ENCODE measurements at places on chromosomes 12 and 14. TPM values are rescaled to one million over a fixed set of nuclear protein-coding genes. Genes with fewer than 3 reads are reported as not detected.

OR4E2 gene
- total RNA-seq, result not detected

AP4S1 gene
- 8.7 TPM for total RNA-seq

DNA sequence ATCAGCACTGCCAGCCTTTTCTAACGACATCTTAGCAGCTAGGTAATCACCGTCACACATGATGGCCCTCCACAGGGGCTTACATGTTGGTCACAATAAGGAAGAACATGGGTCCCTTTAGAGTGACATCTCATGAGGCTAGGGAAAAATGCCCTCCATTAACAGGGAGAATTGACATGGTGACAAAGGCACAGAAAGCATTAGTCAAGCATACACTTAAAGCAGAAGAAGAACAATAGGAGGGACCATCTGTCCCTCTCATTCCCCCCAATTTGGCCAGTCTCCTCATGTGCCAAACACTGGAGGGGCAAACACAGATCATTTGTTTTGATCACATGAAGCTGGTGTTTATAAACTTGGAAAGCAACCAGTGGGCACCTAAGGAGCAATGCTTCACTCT is 78.0 kb downstream of the GRIP1 start:
- no peak for DNase-seq
- H3K27ac ChIP-seq, result no peak overlapping the region
- 0 out of 2 replicates have a peak, but pooled peaks cover 15% of the 10 kb centered on the region for H3K27me3 ChIP-seq
- no peaks in the 10 kb centered on the region for H3K4me1 ChIP-seq

DNA sequence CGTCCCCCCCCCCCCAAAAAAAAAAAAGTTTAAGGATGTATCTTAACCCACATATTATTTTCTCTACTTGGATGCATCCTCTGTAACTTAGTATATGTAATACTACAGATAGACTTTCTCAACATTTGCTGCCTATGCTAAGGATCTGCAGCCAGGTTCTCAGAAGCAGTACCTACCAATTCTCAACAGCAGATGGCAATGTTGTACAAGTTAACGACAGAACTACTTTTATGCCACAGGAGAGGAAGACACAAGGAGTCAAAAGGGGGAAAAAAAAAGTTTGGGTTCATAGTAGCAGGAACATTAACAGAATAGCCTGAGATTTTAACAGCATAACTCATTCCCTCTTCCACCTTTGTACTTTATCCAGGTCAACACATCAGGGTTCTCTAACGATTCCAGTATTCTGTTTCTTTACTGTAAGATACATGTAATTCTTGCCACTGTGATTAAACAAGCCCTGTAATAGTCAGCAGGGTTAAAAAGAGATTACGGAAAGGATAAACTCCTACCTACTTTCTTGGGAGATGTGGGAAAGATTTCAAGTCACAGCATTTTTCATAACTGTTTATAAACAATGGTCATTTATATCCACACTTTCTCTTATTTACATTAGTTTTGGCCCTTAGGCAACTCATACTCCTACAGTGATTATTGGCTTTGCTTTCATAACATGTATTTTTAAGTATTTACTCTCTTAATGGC is 5.7 kb upstream of the NEK9 start:
- peak; percentile 78 for DNase-seq
- peaks cover 19% of the 10 kb centered on the region for H3K36me3 ChIP-seq
- H3K4me3 ChIP-seq, result no peak overlapping the region
- no peaks in the 10 kb centered on the region for H3K27me3 ChIP-seq
- H3K4me1 ChIP-seq, result no peaks in the 10 kb centered on the region

GRCh38 chr12:131862600-131862993 is 31.8 kb upstream of the ULK1 start:
- no peak overlapping the region for H3K4me3 ChIP-seq
- H3K27ac ChIP-seq, result peak overlapping the region; percentile 43
- peaks cover 28% of the 10 kb centered on the region for H3K4me1 ChIP-seq
- H3K36me3 ChIP-seq, result no peaks in the 10 kb centered on the region

DNA sequence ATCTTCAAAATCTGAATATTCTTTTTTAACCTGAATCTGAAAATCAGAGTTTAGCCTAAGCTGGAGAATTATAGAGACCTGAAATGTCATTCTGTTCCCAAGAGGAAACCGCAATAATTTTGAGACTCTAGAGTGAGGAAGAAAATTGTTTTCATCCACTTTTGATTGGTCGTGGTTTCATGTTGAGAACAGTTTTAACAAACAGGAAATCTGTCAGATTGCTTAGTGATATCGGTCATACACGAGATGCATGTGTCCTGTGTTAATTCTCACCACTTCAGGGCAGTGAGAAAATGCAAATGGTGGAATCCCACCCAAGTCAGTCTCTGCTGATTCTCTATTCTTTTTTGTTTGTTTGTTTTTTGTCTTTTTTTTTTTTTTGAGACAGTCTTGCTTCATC is 1498.5 kb upstream of the TMEM132C start:
- 0 out of 2 replicates have a peak, but pooled peaks cover 8% of the 10 kb centered on the region for H3K4me1 ChIP-seq
- no peaks in the 10 kb centered on the region for H3K36me3 ChIP-seq
- no peaks in the 10 kb centered on the region for H3K27me3 ChIP-seq

DNA sequence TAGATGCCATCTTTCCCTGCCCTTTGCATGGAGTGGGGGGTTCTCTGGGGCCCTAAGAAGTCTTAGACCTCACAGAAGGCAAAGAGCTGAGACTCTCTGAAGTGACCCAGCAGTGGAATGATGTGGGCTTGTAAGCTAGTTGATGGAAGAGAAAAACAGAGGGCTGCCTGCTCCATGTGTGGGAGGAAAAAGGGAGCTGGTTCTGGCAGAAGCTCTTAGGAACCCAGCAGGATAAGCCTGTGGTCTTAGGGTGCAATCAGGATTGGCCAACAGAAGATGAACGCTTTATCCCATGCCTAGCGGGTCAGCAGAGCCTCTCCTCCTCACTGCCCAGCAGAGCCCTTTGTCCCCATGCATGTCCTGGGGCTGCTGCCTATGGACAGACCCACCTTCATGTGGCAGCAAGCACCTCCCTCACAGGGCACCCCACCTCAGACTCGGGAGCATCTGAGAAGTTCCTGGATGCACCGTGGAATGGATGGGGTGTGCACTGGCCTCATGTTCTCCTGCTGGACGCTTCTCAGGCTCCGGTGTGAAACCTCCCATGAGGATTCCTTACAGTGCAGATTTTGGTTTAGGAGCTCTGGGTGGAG is 152.7 kb downstream of the ADGRD1 start:
- no peaks in the 10 kb centered on the region for H3K4me1 ChIP-seq
- H3K27me3 ChIP-seq, result no peaks in the 10 kb centered on the region
- DNase-seq, result no peak
- no peak overlapping the region for H3K4me3 ChIP-seq
- H3K27ac ChIP-seq, result no peak overlapping the region

- no peak for DNase-seq
- H3K27ac ChIP-seq, result no peak overlapping the region
- no peaks in the 10 kb centered on the region for H3K36me3 ChIP-seq
- no peaks in the 10 kb centered on the region for H3K27me3 ChIP-seq
Measured at GRCh38 chr14:102097441-102098135, 10.7 kb upstream of the HSP90AA1 start.

DNA sequence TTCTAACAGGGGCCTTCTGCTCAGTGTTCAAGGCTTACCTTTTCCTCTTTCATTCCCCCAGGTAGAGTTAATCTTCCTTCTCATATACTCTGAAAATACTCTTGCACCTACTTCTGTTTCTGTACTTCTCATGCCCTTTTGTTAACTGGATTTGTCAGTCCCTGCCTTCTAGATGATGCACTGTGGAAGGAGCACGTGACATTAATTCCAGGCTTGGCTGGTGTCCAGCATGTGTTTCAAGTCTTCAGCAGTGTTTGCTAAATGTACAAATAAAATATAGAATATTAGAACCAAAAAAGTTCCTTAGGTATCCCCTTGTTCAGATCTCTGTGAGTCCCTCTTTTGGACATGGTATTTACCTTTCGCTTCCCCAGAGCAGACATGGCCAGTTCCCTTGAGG is 27.9 kb upstream of the EVL start:
- peaks cover 14% of the 10 kb centered on the region for H3K4me1 ChIP-seq
- no peaks in the 10 kb centered on the region for H3K36me3 ChIP-seq
- no peak overlapping the region for H3K27ac ChIP-seq

GRCh38 chr14:99706107-99706900 is 22.2 kb downstream of the CYP46A1 start:
- DNase-seq, result no peak
- H3K27ac ChIP-seq, result no peak overlapping the region
- no peaks in the 10 kb centered on the region for H3K4me1 ChIP-seq
- peaks cover 22% of the 10 kb centered on the region for H3K27me3 ChIP-seq
- H3K36me3 ChIP-seq, result no peaks in the 10 kb centered on the region
- H3K4me3 ChIP-seq, result no peak overlapping the region

- no peaks in the 10 kb centered on the region for H3K36me3 ChIP-seq
- peak; percentile 82 for DNase-seq
- H3K27ac ChIP-seq, result no peak overlapping the region
- peaks cover 15% of the 10 kb centered on the region for H3K4me1 ChIP-seq
- no peaks in the 10 kb centered on the region for H3K27me3 ChIP-seq
- peak overlapping the region; percentile 57 for H3K4me3 ChIP-seq
Measured at GRCh38 chr12:52903285-52903854, 1.5 kb downstream of the KRT8 start.

DNA sequence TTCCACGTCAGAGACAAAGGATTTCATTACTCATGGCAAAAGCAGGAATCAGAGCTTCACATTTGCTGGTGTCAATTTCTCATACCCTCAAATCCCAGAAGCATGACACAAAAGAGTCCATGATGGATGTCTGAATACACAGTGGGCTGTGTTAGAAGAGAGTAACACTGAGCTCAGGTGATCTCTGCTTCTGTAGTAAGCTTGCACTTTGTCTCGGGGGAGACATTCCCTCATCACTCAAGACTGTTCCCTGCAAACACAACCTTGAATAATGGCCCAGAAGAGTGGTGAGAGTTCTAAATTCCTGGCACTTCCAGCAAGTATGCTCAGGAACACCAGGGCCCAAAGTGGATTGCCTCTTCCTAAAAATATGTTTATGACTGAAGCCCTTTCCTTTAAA is 1787.2 kb upstream of the SEL1L start:
- no peak overlapping the region for H3K27ac ChIP-seq
- no peaks in the 10 kb centered on the region for H3K36me3 ChIP-seq
- no peaks in the 10 kb centered on the region for H3K27me3 ChIP-seq
- no peak overlapping the region for H3K4me3 ChIP-seq

- no peaks in the 10 kb centered on the region for H3K27me3 ChIP-seq
- no peaks in the 10 kb centered on the region for H3K36me3 ChIP-seq
- H3K4me3 ChIP-seq, result no peak overlapping the region
Measured at GRCh38 chr12:56150563-56150962, 1.8 kb upstream of the MYL6B start.

- no peaks in the 10 kb centered on the region for H3K27me3 ChIP-seq
- no peak overlapping the region for H3K27ac ChIP-seq
- no peak overlapping the region for H3K4me3 ChIP-seq
- no peaks in the 10 kb centered on the region for H3K4me1 ChIP-seq
Measured at GRCh38 chr12:49902399-49903350, 1.0 kb downstream of the FAIM2 start.

GRCh38 chr12:3667485-3667884 is 85.4 kb downstream of the CRACR2A start:
- no peaks in the 10 kb centered on the region for H3K27me3 ChIP-seq
- H3K27ac ChIP-seq, result no peak overlapping the region
- H3K4me1 ChIP-seq, result peaks cover 9% of the 10 kb centered on the region
- no peak for DNase-seq
- no peak overlapping the region for H3K4me3 ChIP-seq
- no peaks in the 10 kb centered on the region for H3K36me3 ChIP-seq

PIK3C2G gene
- total RNA-seq, result not detected

GRCh38 chr14:72613231-72613974 is 280.5 kb downstream of the DPF3 start:
- DNase-seq, result peak; percentile 22
- H3K27ac ChIP-seq, result no peak overlapping the region
- no peaks in the 10 kb centered on the region for H3K36me3 ChIP-seq
- no peak overlapping the region for H3K4me3 ChIP-seq
- no peaks in the 10 kb centered on the region for H3K27me3 ChIP-seq

- H3K4me1 ChIP-seq, result no peaks in the 10 kb centered on the region
- H3K27ac ChIP-seq, result no peak overlapping the region
- no peak overlapping the region for H3K4me3 ChIP-seq
- H3K27me3 ChIP-seq, result no peaks in the 10 kb centered on the region
- peak; percentile 29 for DNase-seq
Measured at GRCh38 chr12:107990325-107990724, 138.8 kb upstream of the WSCD2 start.

- no peak overlapping the region for H3K27ac ChIP-seq
- no peaks in the 10 kb centered on the region for H3K27me3 ChIP-seq
- H3K4me3 ChIP-seq, result no peak overlapping the region
- H3K36me3 ChIP-seq, result peaks cover 36% of the 10 kb centered on the region
Measured at GRCh38 chr14:35114036-35114435, 7.8 kb downstream of the PPP2R3C start.

PRH2 gene
- not detected for total RNA-seq

DNA sequence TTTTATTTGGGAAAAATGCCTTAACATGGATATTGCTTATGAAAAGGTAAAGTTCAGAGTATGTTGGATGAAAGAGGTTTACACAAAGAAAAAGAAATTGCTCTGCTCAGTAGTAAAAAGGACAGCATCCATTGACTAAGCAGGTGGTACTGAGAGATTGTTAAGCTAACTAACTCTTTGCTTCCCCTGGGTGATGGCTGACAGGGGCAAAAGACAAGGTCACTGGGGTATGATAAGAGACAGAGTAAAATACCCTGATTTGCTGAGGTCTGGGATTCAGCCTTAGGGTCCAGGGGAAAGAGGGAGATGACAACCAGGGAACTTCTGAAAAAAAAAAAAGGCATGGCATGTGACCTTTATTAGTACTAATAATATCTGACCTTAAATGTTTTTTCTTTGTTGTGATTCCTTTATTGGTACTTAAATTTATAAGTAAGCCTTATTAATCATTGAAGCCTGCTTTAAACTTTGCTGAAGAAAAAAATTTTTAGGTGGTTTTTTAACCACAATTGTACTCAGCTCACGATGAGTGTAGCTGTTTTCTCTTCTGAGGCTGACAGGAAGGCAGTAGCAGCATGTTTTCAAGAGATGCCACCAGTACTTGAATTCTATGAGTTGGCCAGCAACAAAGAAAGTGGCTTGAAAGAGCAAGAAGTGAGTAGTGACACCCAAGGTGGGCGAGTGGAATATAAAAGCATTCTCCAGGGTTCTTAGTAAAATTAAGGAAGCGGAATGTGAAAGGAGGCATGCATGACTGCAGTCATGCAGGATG is 43.7 kb upstream of the KITLG start:
- no peak overlapping the region for H3K27ac ChIP-seq
- H3K36me3 ChIP-seq, result no peaks in the 10 kb centered on the region
- H3K27me3 ChIP-seq, result no peaks in the 10 kb centered on the region
- H3K4me1 ChIP-seq, result peaks cover 21% of the 10 kb centered on the region
- no peak overlapping the region for H3K4me3 ChIP-seq

GRCh38 chr12:123427036-123427769 is 9.3 kb downstream of the RILPL2 start:
- no peak overlapping the region for H3K4me3 ChIP-seq
- peaks cover 6% of the 10 kb centered on the region for H3K36me3 ChIP-seq
- no peaks in the 10 kb centered on the region for H3K27me3 ChIP-seq
- H3K27ac ChIP-seq, result no peak overlapping the region
- no peak for DNase-seq

DNA sequence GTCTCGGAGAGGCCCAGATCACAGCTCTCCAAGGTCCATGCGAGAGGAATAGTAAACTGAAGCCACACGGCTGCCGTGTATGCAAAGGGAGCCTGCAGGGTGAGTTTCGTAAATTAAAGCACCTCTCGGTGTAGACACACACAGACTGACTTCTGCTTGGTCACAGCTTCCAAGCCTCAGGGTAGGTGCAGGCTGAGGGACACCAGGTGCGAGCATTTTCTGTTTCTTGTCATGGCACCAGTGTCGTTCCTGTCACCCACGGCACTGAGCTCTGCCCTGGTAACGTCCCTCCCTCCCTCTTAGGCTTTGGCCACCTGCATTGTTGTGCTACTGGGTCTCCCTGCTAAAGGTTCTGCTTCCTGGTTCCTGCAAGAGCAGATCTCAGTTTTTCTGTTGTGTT is 76.2 kb upstream of the DYNC1H1 start:
- no peaks in the 10 kb centered on the region for H3K4me1 ChIP-seq
- no peak overlapping the region for H3K4me3 ChIP-seq

TBC1D30 gene
- total RNA-seq, result not detected
